Neuronal stem cell (in vitro differentiated cells): ENCODE measurements at places on chromosomes 3 and 15.
A peak's percentile ranks its signal among the peaks of the same experiment; 100 is the strongest.

- H3K4me3 ChIP-seq: no peak overlapping the region
- no peaks in the 10 kb centered on the region for H3K36me3 ChIP-seq
- H3K27me3 ChIP-seq: no peaks in the 10 kb centered on the region
- no peak overlapping the region for H3K27ac ChIP-seq
- H3K4me1 ChIP-seq: no peaks in the 10 kb centered on the region
Measured at GRCh38 chr15:99818872-99819271, 85.6 kb upstream of the LYSMD4 start.

DNA sequence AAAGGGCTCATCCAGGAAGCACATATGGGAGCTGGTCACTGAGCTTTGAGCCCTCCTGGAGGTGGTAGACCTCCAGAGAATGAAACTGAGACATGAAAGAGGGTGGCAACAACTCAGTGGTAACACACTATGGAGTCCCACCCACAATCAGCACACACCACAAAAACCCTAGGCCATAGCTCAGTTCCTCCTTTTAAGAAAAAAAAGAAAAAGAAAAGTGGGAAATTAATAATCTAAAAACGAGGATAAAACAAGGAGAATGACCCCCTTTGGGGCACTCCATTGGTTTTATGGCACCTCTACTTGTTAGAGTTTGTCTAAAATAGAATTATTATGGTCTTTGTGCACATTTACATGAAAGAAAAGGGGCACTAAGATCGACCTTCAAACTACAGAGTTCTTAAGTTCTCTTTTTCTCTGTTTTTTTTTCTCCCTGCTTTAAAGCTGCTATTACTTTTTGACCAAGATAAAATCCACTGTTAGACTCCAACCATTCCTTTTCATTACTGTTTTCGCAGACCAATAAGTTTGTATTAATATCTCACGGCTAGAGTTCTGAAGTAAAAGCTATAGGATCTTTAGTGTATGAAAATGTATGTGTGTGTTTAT, 40.2 kb upstream of the ZBTB20 start:
- DNase-seq: no peak
- H3K27ac ChIP-seq: no peak overlapping the region
- H3K4me3 ChIP-seq: no peak overlapping the region
- no peaks in the 10 kb centered on the region for H3K27me3 ChIP-seq
- no peaks in the 10 kb centered on the region for H3K4me1 ChIP-seq
- H3K36me3 ChIP-seq: no peaks in the 10 kb centered on the region

GRCh38 chr3:130242850-130243569, 102.5 kb upstream of the COL6A5 start:
- H3K36me3 ChIP-seq: no peaks in the 10 kb centered on the region
- no peak overlapping the region for H3K27ac ChIP-seq
- no peaks in the 10 kb centered on the region for H3K27me3 ChIP-seq
- DNase-seq: no peak
- no peak overlapping the region for H3K4me3 ChIP-seq

DNA sequence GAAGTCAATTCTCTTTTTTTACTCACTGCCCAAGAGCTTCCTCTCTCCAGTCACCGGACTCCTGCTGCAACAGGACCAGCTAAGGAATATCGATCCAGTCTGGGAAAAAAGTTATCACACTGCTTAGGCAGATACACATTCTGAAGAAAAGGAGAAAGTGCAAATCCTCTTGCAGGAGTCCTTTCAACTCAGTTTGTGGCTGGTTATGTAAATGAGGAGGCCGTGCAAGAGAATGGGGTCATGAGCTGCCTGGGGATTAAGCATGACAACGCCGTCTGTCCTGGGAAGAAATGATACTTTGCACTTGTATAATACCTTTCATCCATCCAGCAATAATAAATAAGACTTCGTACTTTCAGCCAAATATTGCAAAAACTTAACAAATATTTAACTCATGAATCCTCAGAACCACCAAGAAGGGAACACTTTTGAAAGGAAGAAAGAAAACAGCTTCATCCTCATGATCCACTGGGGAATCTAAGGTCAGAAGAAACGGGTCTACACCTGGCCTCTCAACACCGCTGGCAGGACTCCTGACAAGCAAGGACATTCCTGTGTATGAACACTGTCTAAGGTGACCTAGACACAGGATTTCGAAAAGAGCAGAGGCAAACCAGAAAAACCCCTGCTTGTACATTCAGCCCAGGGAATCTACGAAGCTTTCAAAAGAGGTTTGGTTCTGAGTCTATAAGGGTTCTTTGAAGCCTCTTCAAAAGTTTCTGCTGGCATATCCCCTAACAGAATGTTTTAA, 13.1 kb upstream of the WWTR1 start:
- no peaks in the 10 kb centered on the region for H3K27me3 ChIP-seq
- no peak overlapping the region for H3K27ac ChIP-seq
- no peaks in the 10 kb centered on the region for H3K36me3 ChIP-seq
- H3K4me1 ChIP-seq: peaks cover 17% of the 10 kb centered on the region
- no peak for DNase-seq

- no peak overlapping the region for H3K4me3 ChIP-seq
- DNase-seq: no peak
- no peaks in the 10 kb centered on the region for H3K4me1 ChIP-seq
- H3K36me3 ChIP-seq: peaks cover 5% of the 10 kb centered on the region
- no peak overlapping the region for H3K27ac ChIP-seq
- H3K27me3 ChIP-seq: no peaks in the 10 kb centered on the region
Measured at GRCh38 chr3:186589121-186589520, 18.6 kb downstream of the DNAJB11 start.

DNA sequence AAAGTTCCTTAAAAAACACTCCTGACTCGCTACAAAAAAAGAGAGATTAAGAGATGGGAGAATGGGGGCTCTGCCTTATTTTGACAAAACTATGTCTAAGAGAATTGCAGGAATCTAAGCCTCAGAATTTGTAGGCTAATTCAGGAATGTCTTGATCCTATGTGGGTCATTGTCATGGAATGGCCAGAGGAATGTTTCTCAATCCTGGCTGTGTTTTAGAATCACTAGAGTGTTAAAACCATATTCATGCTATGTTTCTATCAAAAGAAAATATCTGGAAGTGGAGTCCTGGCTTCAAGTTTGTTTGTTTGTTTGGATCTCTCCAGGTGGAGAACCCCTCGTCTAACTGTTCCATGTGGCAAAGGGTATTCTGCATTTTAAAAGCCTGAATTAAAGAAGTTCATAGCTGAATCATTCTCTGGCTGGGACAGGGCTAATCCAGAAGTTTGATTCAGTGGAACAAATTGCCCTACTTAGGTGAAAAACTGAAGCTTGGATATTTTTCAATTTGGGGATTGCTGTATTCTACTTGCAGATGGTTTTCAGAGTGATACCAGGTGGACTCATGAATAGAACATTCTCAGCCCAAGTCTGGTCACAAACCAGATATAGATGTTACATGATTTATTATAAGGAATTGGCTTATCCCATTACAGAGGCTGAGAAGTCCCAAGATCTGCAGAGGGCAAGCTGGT, 28.2 kb downstream of the GJD2 start:
- no peaks in the 10 kb centered on the region for H3K36me3 ChIP-seq
- H3K4me1 ChIP-seq: peaks cover 8% of the 10 kb centered on the region
- H3K27me3 ChIP-seq: no peaks in the 10 kb centered on the region
- no peak for DNase-seq
- H3K27ac ChIP-seq: no peak overlapping the region

GRCh38 chr15:83446904-83447709, at the start of gene SH3GL3:
SH3GL3 (plus strand) TSS chr15:83447341; CDS start chr15:83447534, 193 bp downstream.
- no peaks in the 10 kb centered on the region for H3K36me3 ChIP-seq
- no peak within 1 kb of the TSS for H3K27ac ChIP-seq
- peak; percentile 82 for DNase-seq
- peaks cover 15% of the 10 kb centered on the region for H3K27me3 ChIP-seq
- peak within 1 kb of the TSS; percentile 83 for H3K4me3 ChIP-seq

GRCh38 chr3:25655659-25656058, 9.0 kb downstream of the TOP2B start:
- no peak for DNase-seq
- H3K27me3 ChIP-seq: no peaks in the 10 kb centered on the region
- H3K4me3 ChIP-seq: no peak overlapping the region
- H3K27ac ChIP-seq: no peak overlapping the region
- H3K36me3 ChIP-seq: peaks cover 2% of the 10 kb centered on the region

DNA sequence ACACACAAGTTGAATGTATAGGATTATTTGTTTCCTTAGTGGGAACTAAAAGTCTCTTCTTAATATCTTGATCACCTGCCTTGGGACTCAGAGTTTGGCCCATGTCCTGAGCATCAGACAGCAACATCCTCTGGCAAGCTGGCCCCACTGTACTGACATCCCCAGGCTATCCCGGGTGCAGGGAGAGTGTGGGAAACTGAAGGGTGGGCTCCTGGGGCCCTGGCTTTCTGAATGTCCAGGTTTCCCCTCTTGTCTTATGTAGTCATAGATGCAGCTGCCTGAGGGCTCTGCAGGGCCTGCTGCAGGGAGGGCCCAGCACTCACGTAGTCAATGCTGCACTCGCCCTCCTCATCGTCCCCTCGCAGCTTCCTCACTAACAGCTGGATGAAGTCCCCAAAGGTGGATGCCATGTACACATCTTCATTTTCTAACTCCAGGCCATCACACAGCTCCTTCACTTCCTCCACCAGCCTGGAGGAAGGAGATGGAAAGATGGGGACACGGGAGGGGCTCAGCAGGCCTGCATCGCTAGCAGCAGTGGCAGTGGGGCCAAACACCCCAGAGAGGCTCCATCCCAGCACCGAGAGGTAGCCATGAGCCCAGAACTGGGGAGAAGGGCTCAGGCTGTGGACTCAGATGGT, 42.8 kb downstream of the ALDH1L1 start:
- no peak overlapping the region for H3K4me3 ChIP-seq
- no peak overlapping the region for H3K27ac ChIP-seq
- H3K27me3 ChIP-seq: no peaks in the 10 kb centered on the region
- no peak for DNase-seq
- H3K36me3 ChIP-seq: no peaks in the 10 kb centered on the region

- peaks cover 2% of the 10 kb centered on the region for H3K4me1 ChIP-seq
- no peak overlapping the region for H3K4me3 ChIP-seq
- DNase-seq: no peak
- H3K36me3 ChIP-seq: no peaks in the 10 kb centered on the region
Measured at GRCh38 chr3:43012174-43012573, 33.1 kb downstream of the GASK1A start.

DNA sequence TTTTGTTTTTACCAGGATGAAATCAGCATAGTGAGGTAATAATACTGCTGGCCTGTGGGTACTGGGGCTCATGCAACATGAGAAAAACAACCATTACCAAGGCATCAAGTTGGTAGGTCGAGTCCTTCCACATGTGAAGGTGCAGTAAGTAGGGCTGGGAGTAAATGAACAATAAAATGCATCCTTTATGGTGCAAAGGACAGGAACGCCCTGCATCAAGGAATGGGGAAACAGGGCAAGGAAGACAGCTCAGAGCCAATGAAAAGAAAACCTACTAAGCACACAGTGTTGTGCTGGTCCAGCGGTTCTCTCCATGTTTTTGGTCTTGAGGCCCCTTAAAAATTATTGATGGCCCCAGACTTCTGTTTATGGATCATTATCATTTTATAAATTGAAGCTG, 168.5 kb upstream of the TPM1 start:
- H3K27me3 ChIP-seq: no peaks in the 10 kb centered on the region
- no peaks in the 10 kb centered on the region for H3K36me3 ChIP-seq
- no peaks in the 10 kb centered on the region for H3K4me1 ChIP-seq
- H3K4me3 ChIP-seq: no peak overlapping the region

DNA sequence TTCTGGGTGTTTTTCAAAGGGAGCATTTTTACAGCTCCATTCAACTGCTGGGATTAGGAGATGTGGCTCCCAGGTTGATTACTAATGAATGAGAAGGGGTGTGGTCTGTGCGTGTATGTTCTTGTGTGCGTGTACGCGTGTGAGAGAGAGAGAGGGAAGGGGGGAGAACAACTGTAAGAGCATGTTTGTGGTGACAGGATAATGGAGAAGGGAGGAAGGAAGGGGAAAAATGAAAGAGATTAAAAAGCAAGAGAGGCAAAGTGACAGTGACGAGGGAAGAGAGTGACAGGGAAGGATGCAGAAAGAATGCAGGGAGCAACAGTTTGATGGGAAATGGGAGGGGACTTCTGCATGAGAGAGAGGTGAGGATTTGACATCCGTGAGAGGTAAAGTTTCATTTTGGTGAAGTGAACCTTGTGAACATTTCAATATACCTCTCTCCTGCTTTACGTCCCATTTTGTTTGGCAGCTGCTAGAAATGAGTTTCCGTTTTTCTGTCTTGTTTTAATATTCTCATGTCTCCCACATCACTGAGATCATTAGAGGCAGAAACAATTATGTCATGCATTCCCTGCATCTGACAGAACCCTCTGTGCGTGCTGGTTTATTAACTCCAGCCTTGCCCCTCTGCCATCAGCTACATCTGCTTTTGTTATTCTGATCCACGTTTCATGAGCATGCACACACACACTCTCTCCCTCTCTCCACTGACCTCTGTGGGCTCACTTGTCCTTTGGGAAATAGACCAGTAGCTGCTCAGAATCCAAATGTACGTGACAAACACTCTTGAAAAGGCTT, 161.6 kb downstream of the GAP43 start:
- no peaks in the 10 kb centered on the region for H3K27me3 ChIP-seq
- H3K4me1 ChIP-seq: peaks cover 8% of the 10 kb centered on the region
- no peak for DNase-seq
- H3K4me3 ChIP-seq: peak overlapping the region; percentile 73
- H3K27ac ChIP-seq: no peak overlapping the region

GRCh38 chr3:119378259-119378803, 84.1 kb downstream of the ARHGAP31 start:
- no peaks in the 10 kb centered on the region for H3K27me3 ChIP-seq
- no peak overlapping the region for H3K4me3 ChIP-seq
- H3K27ac ChIP-seq: no peak overlapping the region
- no peak for DNase-seq
- peaks cover 2% of the 10 kb centered on the region for H3K4me1 ChIP-seq
- H3K36me3 ChIP-seq: no peaks in the 10 kb centered on the region

DNA sequence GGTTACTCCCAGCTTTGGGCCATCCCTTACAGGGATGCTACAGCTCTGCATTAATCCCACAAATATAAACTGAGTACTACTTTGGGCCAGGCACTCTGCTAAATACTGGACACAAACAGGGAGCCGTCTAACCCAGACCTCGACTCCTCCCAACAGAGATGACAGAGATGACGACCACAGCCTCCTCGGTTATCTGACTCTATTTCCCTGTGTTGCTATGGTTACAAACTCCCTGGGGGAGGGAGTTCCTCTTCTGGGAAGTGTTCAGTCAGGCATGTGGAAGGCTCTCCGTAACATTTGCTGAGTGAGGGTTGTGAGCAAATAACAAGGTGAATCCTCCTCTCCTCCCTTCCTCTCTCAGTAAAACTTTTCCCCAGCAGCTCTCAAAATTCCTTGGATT, 6.7 kb upstream of the CMTM7 start:
- peaks cover 28% of the 10 kb centered on the region for H3K4me1 ChIP-seq
- H3K27me3 ChIP-seq: no peaks in the 10 kb centered on the region
- H3K36me3 ChIP-seq: no peaks in the 10 kb centered on the region
- no peak overlapping the region for H3K27ac ChIP-seq

GRCh38 chr3:183466575-183466974, 38.2 kb upstream of the MCF2L2 start:
- H3K4me3 ChIP-seq: no peak overlapping the region
- no peak for DNase-seq
- no peaks in the 10 kb centered on the region for H3K27me3 ChIP-seq
- H3K27ac ChIP-seq: no peak overlapping the region
- H3K36me3 ChIP-seq: no peaks in the 10 kb centered on the region

- no peak for DNase-seq
- H3K4me3 ChIP-seq: no peak overlapping the region
- peaks cover 3% of the 10 kb centered on the region for H3K27me3 ChIP-seq
- no peak overlapping the region for H3K27ac ChIP-seq
- no peaks in the 10 kb centered on the region for H3K4me1 ChIP-seq
Measured at GRCh38 chr15:51155016-51155580, 60.4 kb upstream of the TNFAIP8L3 start.

GRCh38 chr15:65410036-65410435, 12.7 kb downstream of the IGDCC4 start:
- H3K27ac ChIP-seq: no peak overlapping the region
- H3K4me3 ChIP-seq: no peak overlapping the region
- H3K4me1 ChIP-seq: peaks cover 38% of the 10 kb centered on the region
- H3K27me3 ChIP-seq: no peaks in the 10 kb centered on the region
- peaks cover 43% of the 10 kb centered on the region for H3K36me3 ChIP-seq
